Kidney (tissue), 22 donors: ENCODE measurements at places on chromosomes 1 and 21. TPM values are rescaled to one million over a fixed set of nuclear protein-coding genes. Genes with fewer than 3 reads are reported as not detected.
A peak's percentile ranks its signal among the peaks of the same experiment; 100 is the strongest.

GRCh38 chr1:224696891-224697765, 81.0 kb downstream of the CNIH3 start:
- no peak for DNase-seq

DNA sequence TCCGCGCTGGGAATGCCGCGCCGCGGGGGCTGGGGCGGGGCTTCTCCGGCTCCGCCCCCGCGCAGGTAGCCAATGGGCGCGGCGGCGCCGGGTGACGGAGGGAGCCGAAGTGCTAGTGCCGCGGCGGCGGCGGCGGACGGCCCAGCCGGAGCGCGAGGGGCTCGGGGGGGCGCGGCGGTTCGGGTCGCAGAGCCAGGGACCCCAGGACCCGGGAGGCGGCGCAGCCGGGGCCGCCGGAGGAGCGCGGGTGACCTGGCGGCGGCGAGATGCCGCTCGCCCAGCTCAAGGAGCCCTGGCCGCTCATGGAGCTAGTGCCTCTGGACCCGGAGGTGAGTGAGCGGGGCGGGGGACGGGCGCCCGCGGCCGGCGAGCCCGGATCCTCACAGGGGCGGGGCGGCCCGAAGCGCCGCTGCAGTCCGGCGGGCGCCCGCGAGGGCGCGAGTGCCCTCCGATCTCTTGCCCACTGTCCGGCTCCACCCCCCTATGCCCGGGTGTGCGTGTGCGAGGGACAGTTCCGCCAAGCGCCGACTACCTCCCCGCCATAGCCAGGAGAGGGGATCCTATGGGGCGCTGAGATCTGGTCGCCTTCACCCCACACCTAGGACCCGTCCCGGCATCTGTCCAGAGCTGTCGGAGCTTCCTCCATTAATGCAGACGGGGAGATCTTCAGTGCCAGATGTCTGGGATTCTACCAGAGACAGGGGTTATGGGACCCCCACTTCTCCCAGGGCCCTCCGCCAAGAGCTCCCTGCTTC, at the start of gene RPS6KA1:
Gene RPS6KA1, plus strand, starts transcription at position 107 of the 755 bp plus-strand sequence. Its CDS starts 160 bp downstream, at position 267.
- peak; percentile 85 for DNase-seq

DNA sequence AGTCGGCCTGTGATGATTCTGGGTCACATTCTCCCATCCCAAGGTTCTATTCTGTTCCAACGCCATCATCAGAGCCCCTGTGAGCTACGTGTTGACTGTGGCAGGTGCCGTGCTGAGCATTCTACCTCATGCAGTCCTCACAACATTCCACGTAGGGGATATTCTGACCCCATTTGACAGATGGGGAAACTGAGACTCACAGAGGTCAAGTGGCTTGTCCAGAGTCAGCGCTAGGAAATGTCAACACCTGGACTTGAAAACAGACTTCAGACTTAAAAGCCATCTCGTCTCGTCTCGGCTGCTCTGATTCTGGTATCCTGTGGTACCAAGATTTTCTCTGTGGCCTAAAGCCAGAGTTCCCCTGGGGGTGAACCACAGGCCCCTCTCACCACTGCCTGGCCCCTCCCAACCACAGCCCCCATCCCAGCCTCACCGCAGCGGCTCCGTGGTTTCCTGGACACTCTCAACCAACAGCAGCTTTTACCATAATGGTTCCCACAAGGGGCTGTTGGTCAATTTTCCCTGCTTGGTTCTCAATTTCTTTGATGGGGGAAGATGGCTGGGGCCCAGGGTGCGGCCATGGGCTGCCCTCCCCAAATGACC, 39.6 kb downstream of the SDC3 start:
- DNase-seq, result no peak

DNA sequence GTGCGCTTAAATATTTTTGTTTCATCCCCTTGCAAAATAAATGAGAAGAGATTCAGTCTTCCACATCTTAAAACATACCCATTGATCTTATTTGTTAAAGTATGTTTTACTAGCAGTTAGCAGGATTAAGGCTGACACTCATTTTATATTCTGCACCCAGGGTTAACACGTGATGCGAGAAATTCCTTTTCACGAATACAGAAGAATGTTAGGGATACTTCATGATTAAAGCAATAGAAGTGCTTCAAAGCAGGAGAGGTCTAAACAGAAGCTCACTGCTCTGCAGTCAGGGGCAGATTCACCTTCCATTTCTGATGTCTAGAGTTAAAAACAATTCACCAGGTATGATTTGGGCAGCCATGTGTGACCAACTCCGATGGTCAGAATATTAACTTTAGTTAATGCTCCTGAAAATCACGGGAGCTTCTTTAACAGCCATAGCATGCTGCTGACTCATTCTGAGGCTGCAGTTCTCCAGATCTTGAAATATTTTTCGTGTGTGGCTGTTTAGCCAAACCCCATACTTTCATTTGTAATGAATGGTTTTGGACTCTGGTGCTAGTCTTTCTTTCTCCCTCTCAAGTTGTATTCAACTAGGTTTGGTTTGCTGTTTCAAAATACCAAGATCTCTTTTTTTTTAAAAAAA, 19.7 kb downstream of the BCAR3 start:
- no peak for DNase-seq

CDCP2 gene
- polyA plus RNA-seq, result not detected

- DNase-seq, result no peak
These were observed 25.2 kb downstream of the RC3H1 start for GRCh38 chr1:173996995-173997394.

DNA sequence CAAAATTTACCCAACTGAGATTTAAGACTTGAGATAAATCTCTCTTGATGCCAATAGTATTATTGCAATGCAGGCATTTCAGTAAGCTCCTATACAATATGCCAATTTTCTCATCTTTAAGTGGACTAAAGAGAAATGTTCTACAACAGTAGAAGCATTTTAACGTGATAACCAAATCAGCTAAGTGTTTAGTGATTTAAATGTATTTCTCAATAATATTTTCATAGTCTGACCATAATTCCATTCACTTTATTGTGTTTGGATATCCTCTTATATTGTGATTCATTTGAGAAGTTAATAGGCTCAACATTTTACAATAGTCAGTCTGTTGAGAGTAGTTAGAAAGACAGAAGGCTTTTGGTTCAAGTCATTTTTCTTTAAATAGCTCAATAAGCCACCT, 44.6 kb upstream of the DR1 start:
- DNase-seq, result no peak

CHML gene
- polyA plus RNA-seq, result 1.8 TPM

DNA sequence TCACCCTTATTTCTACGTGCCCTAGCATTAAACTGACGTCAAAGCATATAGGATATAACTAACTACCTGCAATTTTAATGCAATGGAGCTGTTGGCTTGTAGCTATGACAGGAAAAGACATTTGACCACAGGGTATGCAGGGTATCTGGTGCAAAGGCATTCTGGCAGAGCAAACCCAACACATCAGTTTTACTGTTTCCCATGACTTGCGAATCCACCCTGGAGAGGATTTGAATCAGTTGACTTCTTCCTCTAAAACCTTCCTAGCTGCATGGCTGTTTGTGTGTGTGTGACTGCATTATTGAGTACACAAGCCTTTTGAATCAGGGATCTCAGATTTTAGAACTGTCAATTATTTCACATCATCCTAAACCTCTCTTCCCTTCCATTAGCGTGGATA, 41.7 kb upstream of the SYT14 start:
- DNase-seq, result no peak

DNA sequence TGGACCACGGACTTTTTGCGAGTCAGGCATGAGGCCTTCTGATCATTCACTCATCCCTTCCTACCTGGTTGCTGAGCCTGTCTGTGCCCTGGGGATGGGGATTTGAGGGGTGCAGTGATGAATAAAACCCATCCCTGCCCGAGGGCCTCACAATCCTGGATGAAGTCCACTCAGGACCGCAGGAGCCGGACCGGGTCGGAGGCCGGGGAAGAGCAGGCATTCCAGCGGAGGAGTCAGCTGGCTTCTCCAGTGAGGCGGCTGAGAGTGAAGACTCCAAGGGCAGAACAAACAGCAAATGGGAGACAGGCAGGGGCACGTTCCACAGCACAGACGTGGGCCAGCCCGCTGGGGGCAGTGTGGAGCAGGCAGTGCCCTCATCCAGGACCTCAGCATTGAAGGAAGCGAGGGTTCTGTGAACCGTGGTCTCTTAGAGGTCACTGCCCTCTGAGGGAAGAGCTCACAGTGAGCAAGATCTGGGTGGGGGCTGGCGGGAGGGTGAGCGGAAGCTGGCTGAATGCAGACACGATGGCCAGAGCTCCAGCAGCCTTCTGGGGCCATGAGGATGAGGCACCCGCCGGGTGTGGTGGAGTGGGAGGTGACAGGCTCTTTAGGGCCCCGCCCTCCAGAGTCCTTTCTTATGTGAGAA, 10.9 kb upstream of the LRRC3 start:
- no peak for DNase-seq

DNA sequence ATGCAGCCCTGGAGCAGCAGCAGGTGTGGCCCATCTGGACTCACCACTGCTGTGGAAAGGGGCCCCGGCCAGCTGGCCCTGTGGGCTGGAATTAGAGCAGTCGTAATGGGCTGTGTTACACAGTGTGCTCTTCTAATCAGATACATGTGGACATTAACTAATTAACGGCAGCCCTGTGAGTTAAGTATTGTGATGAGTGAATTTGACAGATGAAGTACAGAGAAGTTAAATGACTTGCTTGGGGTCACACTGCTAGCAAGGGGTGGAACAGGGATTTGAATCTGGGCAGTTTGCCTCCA, 58.6 kb downstream of the MDM4 start:
- no peak for DNase-seq

DNA sequence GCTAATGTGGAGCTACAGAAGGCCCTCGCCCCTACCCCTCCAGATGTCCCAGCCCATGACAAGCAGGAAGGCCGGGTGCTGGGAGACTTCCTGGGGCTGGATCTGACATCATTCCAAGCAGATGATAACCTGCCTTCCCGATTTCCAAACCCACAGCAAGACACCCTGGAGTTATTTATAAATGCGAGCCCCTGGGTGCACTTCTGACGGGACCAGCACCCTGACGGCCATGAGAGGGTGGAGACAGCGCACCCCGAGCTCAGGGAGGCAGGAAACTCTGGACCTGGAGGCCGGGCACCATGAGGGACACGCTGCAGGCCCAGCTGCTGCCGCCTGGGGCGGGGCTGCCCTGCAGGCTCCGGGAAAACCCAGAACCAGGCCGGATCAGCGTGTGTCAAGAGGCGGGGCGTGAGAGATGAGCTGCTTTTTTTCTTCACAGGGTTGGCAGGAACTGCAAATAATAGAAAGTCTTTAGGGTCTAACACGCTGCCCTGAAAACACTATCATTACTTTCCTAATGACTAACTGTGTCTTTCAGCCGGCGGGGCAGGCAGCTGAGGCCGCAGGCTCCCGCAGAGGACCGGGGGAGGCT, 2.5 kb upstream of the PCBP3 start:
- DNase-seq, result no peak

LDLRAD2 gene
- not detected for polyA plus RNA-seq

GRCh38 chr1:155107309-155108264, 20.1 kb upstream of the EFNA1 start:
- no peak for DNase-seq

LRP8 gene
- polyA plus RNA-seq, result 1.4 TPM

DNA sequence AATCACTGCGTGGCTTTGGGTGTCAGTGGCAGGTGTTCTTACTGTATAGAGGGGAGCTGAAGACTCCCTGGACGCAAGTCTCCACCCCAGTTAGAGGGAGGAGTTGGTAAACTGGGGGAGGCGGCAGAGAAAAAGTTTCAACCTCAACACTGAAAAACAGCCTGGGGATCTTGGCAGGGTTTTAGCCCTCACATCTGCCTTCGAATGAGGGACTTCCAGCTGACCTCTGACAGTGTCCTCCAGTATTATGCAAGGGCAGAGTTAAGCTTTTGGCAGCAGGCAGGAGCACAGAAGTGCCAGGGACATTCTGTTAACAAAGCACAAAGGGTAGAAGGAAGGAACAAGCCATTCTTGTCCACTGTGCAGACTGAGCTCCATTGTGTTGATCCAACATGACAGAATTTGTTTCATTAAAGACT, 41.2 kb upstream of the RAB4A start:
- no peak for DNase-seq

LDLRAD1 gene
- polyA plus RNA-seq, result not detected

DNA sequence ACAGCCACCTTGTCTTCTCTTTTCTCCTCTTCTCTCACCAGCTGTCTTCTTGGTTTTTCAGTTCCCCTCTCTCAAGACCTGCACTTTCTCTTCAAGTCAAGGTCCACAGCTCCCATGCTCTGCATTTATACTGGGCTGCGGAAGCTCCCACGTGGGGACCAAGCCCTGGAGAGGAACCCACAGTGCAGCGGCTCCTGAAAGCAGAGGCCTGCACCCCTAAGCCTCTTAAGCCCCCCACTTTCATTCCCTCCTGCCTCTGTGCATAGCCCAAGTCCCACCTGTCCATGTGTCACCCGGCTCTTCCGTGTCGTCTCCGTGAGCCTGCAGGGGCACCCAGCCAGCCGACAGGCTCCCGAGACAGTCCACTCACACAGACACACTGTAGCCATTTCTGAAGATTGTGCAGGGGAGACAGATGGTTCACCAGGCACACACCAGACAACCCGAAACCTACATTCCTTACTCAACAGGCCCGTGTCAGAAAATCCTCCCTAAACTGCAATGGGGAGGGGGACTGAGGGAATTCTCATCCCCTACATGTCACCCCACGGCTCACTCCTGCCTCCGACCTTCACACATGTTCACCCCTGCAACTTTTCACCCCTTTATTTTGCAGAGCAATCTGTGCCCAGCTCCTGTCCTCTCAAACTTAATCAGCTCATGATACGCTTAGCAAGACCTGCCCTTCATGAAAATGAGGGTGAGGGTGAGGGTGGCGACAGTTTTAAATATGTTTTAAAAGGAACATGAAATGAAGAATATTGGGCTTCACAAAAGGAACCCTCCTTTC, 6.3 kb downstream of the MX2 start:
- DNase-seq, result no peak

DNA sequence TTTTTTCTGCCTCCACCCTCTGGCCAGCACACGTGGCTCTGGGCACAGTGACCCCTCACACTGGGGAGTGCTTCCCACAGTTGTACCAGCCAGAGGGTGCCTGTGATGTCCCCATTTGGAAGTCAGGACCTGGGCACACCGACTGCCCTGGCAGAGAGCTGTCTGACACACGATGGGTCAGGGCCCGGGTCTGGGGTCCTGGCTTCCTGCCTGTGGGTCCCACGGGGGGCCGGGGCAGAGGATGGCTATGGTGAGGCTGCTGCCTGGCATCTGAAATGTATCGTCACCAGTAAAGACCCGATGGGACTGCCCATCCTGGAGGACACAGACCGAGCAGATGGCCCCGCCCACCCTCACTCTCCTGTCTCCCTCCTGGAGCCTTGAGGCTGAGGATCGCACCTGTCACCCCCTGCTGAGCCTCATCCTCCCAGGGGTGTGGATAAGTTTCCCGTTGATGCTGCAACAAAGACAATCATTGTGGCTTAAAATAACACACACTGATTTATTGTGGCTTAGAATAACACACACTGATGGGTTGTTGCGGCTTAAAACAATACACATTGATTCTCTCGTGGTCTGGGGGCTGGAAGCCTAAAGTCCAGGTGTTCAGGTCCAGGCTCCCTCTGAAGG, 88.8 kb upstream of the TTC34 start:
- no peak for DNase-seq

KRTAP19-1 gene
- not detected for polyA plus RNA-seq

NPHS2 gene
- 446 TPM for polyA plus RNA-seq

NOL9 gene
- polyA plus RNA-seq, result 4.3 TPM

- DNase-seq, result no peak
These were observed 37.5 kb downstream of the QSOX1 start for GRCh38 chr1:180192172-180192571.
